GM19239 (cell line): ENCODE measurements at places on chromosomes 3 and 15.

GRCh38 chr15:67109141-67110034 is 44.0 kb downstream of the SMAD3 start:
- no peak for DNase-seq

GRCh38 chr3:152038490-152038889 is 165.0 kb downstream of the SUCNR1 start:
- no peak for DNase-seq

DNA sequence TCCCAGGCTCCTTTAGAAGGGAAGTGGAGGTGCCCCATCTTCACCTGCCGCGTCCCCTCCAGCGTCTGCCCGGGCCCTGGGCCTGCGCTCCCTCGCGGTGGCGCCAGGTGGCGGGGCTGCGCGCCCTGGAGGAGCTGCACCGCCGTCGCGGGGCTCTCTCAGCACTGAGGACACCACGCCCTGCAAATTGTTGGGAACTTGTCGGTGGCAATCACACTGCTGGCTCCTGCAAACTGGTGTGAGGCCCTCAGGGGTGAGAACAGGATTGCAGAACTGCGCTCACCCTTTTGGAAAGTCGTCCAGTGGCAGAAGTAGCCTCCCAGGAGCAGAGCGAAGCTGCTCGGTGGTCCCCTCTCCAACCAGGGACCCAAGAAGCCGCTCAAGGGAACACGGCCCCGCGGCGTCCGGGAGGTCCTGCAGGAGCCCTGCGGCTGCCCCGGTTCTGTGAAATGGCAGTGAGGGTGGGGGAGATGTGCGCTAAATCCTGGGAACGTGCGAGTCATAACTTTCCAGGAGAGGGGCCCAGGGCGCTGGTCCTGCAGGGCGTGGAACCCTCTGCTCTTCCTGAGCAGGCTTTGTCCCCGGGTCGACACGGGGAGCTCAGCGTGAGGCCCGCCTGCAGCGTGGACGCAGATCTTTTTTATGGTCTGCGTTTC is 995 bp upstream of the LRRK1 start:
- peak; percentile 91 for DNase-seq

GRCh38 chr15:71296315-71296679 is 181.0 kb downstream of the THSD4 start:
- no peak for DNase-seq

GRCh38 chr3:41199866-41200668 is 762 bp downstream of the CTNNB1 start:
- peak; percentile 53 for DNase-seq

DNA sequence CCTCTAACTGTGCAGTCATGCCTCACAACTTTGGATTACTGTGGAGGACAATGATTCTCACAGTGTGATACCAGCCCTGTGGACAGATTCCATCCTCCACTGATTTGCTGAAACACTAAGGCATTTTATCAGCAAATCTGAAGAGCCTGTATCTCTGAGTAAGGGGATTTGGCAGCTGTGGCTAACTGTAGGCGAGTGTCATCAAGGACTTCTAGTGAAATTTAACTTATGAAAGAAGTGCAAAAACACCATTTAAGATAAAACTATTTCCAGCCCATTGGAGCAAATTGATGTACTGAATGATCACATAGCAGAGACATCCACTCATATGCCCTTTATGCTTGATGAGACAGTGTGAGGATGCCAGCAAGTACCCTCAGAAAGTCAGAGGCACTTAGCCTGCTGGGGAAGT is 13.9 kb upstream of the TMPRSS7 start:
- no peak for DNase-seq

DNA sequence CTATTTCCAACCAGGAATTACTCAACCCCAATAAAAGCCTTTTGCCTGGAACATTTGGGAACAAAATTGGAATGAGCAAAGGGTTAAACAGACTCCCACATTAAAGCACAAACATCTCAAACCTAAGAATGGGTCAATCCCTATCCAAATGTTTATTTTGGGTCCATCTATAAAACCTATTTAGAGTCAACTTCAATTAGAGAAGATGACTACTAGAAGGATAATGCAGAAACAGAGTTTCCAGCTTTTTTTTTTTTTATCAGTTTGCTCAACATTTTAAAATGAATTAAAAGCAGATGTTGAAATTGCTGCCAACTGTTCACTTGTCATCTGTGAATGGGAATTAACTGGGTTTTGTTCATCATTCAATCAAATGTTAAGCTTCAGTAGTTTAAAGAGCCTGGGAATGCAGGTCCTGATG is 4.1 kb upstream of the TBC1D23 start:
- no peak for DNase-seq

GRCh38 chr3:160010578-160010977 is 21.9 kb downstream of the IL12A start:
- DNase-seq, result no peak

DNA sequence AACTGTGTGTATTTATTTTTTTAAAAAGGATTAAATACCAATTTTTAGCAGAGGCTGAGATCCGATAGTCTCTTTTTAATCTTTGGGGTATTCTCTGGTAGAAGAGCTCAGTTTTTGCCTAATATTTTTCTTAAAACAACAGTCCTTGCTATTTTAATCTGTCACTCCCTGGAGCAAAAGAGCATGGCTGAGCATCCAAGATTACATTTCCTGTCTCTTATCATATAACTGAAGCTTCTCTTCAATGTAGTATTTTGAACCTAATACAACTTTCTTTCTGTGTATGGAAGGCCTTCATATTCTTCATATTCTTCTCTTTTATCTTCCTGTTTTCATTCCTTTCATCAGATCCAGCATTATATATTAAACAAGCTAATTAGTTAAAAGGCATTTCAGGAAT is 293.7 kb downstream of the NSUN3 start:
- no peak for DNase-seq

- no peak for DNase-seq
Observed at GRCh38 chr3:14225421-14225820, 46.8 kb downstream of the LSM3 start.

DNA sequence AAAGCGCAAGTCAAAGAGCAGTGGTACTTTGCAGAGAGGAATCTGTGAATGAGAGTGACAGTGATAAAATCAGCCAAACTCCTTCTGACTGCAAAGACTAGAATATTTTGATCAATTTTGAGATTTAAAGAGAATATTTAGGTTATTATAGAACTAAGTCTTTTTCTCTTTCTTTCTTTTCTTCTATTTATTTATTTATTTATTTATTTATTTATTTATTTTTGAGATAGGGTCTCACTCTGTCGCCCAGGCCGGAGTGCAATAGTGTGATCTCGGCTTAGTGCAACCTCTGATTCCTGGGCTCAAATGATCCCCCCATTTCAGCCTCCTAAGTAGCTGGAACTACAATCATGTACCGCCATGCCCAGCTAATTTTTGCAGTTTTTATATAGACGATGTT is 603.7 kb upstream of the NAALADL2 start:
- no peak for DNase-seq
